ENCODE measurements at places on chromosomes 3 and 15. TPM values are rescaled to one million over a fixed set of nuclear protein-coding genes. Genes with fewer than 3 reads are reported as not detected.

- H3K4me3 ChIP-seq: no peak overlapping the region
- H3K36me3 ChIP-seq: peaks cover 13% of the 10 kb centered on the region
- no peak for DNase-seq
- H3K27ac ChIP-seq: no peak overlapping the region
- peaks cover 23% of the 10 kb centered on the region for H3K4me1 ChIP-seq
These were observed 299.7 kb downstream of the LSAMP start for GRCh38 chr3:116145613-116146012.

GRCh38 chr3:192212335-192212734, 515.0 kb downstream of the FGF12 start:
- H3K4me3 ChIP-seq: no peak overlapping the region
- no peaks in the 10 kb centered on the region for H3K36me3 ChIP-seq
- peaks cover 22% of the 10 kb centered on the region for H3K4me1 ChIP-seq
- H3K27me3 ChIP-seq: no peaks in the 10 kb centered on the region
- no peak overlapping the region for H3K27ac ChIP-seq

- no peak for DNase-seq
- H3K27me3 ChIP-seq: no peaks in the 10 kb centered on the region
- no peak overlapping the region for H3K4me3 ChIP-seq
- no peak overlapping the region for H3K27ac ChIP-seq
These were observed 60.9 kb upstream of the DIPK2A start for GRCh38 chr3:143910756-143911155.

GRCh38 chr3:157858821-157859220, 247.4 kb downstream of the SHOX2 start:
- DNase-seq: no peak
- H3K4me1 ChIP-seq: peaks cover 14% of the 10 kb centered on the region
- H3K27me3 ChIP-seq: no peaks in the 10 kb centered on the region
- no peaks in the 10 kb centered on the region for H3K36me3 ChIP-seq
- H3K4me3 ChIP-seq: no peak overlapping the region
- no peak overlapping the region for H3K27ac ChIP-seq

DNA sequence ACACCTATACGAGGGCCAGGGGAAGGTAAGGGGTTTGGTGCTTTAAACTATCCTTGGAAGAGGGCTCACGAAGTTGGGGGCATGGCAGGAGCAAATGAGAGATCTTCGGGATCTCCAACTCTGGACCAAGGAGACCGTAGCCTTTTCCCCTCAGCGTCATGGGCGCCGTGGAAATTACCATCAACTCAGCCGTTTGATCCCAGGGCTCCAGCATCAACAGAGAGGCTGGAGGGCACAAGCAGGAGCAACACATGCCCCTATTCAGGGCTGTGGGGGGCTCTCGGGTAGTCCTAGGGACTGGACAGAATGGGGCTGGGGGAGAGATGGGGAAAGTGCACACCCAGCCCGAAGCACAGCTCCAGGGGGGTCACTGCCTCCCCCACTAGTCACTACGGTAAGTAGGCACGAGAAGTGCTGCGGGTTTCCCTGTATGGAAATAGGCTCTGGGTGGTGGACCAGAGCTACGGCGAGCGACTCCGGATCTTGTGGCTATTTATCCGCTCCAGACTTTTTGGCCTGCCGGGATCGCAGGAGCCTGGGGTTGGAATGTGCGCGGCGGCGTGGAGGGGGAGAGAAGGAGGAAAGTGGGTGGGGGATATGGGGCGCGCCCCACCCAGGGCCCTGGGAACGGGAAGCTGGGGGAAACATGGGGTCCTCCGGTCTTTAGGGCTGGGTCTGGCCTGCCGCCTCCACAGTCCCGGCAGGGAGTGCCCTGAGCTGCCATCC, 539 bp upstream of the LAMB2 start:
- H3K36me3 ChIP-seq: no peaks in the 10 kb centered on the region
- peak overlapping the region; percentile 89 for H3K4me3 ChIP-seq
- H3K27me3 ChIP-seq: peaks cover 5% of the 10 kb centered on the region
- peak; percentile 81 for DNase-seq

DNA sequence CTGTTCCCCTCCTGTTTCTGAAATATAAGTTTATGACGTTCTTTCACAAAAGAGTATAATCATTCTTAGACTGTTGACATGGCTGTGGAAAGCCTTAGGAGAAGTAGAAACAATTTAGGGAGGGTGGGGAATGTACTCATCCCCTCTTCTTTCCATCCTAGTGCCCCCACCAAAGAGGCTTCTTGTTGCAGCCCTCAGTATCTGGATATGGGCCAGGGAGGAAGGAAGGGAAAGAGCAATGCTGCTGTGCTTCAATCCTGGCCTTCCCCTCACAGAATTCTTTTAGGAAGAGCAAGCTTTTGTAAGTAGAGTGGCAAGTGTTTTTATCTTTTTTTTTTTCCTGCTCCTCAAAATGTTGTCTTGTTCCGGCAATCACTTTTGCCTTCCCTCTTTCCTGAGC, 1.7 kb downstream of the INAFM2 start:
- no peak for DNase-seq
- peaks cover 25% of the 10 kb centered on the region for H3K27me3 ChIP-seq
- H3K27ac ChIP-seq: no peak overlapping the region
- peak overlapping the region; percentile 67 for H3K4me3 ChIP-seq
- H3K36me3 ChIP-seq: peaks cover 12% of the 10 kb centered on the region

- DNase-seq: no peak
- H3K4me1 ChIP-seq: peaks cover 8% of the 10 kb centered on the region
- no peak overlapping the region for H3K27ac ChIP-seq
These were observed 697 bp upstream of the TRIM69 start for GRCh38 chr15:44735482-44736180.

DNA sequence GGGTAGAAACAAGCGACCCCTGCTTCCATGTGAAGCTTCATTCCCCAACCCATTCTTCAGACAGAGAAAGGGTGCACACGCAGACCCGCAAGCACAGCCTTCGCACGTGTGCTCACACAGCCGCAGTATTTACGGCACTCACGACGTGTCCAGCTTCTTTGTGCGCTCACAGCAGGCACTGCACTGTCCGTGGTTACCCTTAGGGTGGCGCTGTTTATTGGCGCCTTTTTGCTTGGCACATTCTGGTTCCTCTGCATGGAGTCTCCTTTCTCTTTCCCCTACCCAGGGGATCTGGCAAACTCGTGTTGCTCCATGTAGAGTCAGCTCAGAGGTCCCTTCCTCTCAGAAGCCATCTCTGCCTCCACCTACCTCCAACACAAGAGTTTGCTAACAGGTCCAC, 115.1 kb downstream of the SLCO3A1 start:
- no peaks in the 10 kb centered on the region for H3K27me3 ChIP-seq
- peaks cover 2% of the 10 kb centered on the region for H3K36me3 ChIP-seq
- peaks cover 18% of the 10 kb centered on the region for H3K4me1 ChIP-seq
- no peak overlapping the region for H3K27ac ChIP-seq

GRCh38 chr15:32098033-32098432, 67.7 kb downstream of the CHRNA7 start:
- H3K36me3 ChIP-seq: peaks cover 4% of the 10 kb centered on the region
- H3K4me1 ChIP-seq: peaks cover 47% of the 10 kb centered on the region
- H3K4me3 ChIP-seq: no peak overlapping the region
- DNase-seq: no peak
- H3K27ac ChIP-seq: 0 out of 2 replicates have a peak overlapping the region, but pooled peaks have one; percentile 9

GRCh38 chr15:55179141-55179540, 17.6 kb downstream of the RSL24D1 start:
- H3K27ac ChIP-seq: peak overlapping the region; percentile 3
- no peaks in the 10 kb centered on the region for H3K27me3 ChIP-seq
- H3K36me3 ChIP-seq: peaks cover 30% of the 10 kb centered on the region
- DNase-seq: no peak
- no peak overlapping the region for H3K4me3 ChIP-seq

GRCh38 chr3:105401691-105402149, 35.0 kb downstream of the ALCAM start:
- H3K27ac ChIP-seq: no peak overlapping the region
- no peak overlapping the region for H3K4me3 ChIP-seq
- H3K4me1 ChIP-seq: peaks cover 15% of the 10 kb centered on the region
- DNase-seq: no peak
- H3K27me3 ChIP-seq: no peaks in the 10 kb centered on the region
- H3K36me3 ChIP-seq: peaks cover 21% of the 10 kb centered on the region

DNA sequence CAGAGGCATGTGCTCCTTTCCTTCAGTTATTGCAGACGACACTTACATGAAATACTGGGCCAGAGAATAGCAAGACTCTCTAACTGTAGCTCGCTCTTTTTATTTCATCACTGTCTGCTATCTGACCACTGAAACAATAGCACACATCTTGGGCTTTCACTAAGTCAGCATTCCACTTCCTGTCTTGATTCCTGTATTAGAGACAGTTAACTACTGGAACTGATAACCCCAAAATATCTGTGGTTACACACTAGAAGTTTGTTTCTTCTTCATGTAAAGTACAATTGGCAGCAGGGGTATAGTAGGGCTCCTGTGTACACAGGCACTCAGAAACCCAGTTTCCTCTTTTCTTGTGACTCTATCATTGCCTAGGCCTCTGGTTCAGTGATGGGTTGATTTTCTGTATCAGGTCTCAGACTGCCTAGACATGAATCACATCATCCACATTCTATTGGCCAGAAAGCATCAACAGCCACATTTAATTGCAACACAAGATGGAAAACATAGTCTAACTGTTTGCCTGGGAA, 230.2 kb upstream of the CD96 start:
- no peaks in the 10 kb centered on the region for H3K36me3 ChIP-seq
- H3K27ac ChIP-seq: no peak overlapping the region
- DNase-seq: no peak
- peaks cover 3% of the 10 kb centered on the region for H3K4me1 ChIP-seq
- H3K27me3 ChIP-seq: no peaks in the 10 kb centered on the region

DNA sequence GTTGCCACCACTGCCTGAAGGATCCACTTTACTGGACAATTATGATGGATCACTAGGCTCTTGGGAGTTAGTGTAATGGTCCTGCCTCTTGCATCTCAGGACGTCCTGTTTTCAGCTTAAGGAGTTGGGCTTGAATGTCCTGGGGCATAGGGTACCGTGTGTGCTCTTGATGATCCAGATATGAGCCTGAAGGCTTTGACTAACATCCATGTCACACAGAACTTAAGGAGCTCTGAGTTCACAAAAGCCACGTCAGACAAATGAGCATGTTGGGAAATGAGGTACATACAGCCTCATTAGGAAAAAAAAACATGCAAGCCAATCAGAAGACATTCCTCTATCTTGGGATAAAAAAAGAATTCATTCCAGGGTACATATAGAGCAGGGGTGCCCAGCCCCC, 40.8 kb downstream of the CA12 start:
- no peaks in the 10 kb centered on the region for H3K36me3 ChIP-seq
- H3K27me3 ChIP-seq: no peaks in the 10 kb centered on the region
- peak overlapping the region; percentile 77 for H3K27ac ChIP-seq

- no peak overlapping the region for H3K27ac ChIP-seq
- H3K4me1 ChIP-seq: peaks cover 13% of the 10 kb centered on the region
- no peak for DNase-seq
- H3K4me3 ChIP-seq: no peak overlapping the region
- H3K27me3 ChIP-seq: peaks cover 44% of the 10 kb centered on the region
These were observed 2.4 kb upstream of the CFAP91 start for GRCh38 chr3:119700269-119700919.

DNA sequence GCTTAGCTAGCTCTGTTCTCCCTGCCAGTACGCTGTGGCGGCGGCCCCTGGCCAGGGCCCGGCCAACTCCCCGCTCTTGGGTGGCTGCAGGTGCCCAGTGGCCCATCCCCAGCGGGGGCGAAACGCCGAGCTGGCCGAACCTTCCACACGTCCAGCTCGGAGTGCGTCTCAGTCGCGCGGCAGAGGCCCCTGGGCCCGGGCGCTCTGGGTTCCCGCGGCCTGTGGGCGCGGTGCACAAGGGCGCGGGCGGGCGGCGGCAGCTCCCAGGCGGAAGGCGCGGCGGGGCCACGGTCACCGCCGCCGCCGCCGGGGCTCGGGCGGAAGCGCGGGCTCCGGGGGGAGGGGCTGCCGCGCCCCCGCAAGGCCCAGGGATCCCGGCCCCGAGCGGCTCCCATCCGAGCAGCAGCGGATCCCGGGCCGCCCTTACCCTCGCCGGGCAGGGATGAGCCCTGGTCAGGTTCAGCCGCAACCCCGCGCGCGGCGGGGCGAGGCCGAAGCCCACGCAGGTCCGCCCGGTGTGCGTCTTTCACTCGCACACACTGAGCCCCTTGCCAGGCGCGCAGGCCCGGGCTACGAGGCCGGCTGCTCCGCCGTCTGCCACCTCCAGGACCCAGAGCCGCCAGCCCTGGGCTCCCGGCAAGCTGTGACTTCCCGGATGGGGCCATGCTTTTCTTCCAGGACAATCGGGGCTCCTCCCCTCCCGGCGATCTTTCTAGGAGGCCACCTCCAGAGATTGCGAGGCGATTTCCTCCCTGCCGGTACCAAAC, 54.2 kb downstream of the CCDC54 start:
- H3K4me3 ChIP-seq: peak overlapping the region; percentile 89
- peaks cover 29% of the 10 kb centered on the region for H3K27me3 ChIP-seq
- H3K36me3 ChIP-seq: no peaks in the 10 kb centered on the region
- peak; percentile 77 for DNase-seq
- H3K27ac ChIP-seq: peak overlapping the region; percentile 97

DNA sequence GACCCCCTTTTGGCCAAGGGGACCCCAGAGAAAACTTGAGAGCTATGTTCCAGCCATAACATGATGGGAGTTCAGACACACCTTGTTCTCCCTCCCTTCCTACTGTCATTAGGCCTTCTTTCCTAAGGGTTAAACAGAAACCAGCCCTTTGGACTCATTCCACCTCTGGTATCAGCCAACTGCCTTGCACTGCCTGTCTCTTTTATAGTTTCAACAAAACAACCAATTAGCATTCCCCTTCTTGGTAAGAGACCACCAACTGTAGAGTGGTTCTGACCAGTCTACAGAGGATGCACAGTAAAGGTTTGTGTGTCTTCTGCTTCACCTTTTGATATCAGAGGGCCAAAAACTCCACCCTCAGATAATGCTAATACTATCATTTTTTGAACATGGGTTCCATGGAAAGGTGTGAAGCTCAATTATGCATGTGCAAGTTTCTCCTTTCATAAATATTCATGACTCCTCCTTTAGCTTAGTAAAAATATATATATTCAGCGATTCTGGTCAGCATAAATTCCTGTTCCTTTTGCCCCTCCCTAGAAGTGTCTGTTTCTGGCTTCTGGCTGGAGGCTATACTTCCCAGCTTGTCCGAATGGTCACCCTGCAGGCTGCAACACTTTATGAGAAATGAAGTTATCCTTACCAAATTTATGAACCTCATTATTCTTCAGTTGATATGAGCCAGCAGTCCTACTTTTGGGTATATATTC, 55.9 kb downstream of the SERP1 start:
- H3K27me3 ChIP-seq: no peaks in the 10 kb centered on the region
- no peak for DNase-seq
- H3K36me3 ChIP-seq: peaks cover 8% of the 10 kb centered on the region
- H3K27ac ChIP-seq: no peak overlapping the region

Gene ARHGEF26
- 12.8 TPM for total RNA-seq

Gene HTR3E
- total RNA-seq: not detected

Gene OCA2
- total RNA-seq: 0.27 TPM

Gene TAGLN3
- total RNA-seq: 2.8 TPM

Gene MON1A
- total RNA-seq: 8.6 TPM

Gene COL8A1
- 0.87 TPM for total RNA-seq

Gene RBPMS2
- 202 TPM for total RNA-seq

Gene POU1F1
- not detected for total RNA-seq
